ENCODE measurements at places on chromosomes 11 and 22.

- no peak for DNase-seq
Observed at GRCh38 chr11:47002390-47002789, 65.8 kb downstream of the CSTPP1 start.

DNA sequence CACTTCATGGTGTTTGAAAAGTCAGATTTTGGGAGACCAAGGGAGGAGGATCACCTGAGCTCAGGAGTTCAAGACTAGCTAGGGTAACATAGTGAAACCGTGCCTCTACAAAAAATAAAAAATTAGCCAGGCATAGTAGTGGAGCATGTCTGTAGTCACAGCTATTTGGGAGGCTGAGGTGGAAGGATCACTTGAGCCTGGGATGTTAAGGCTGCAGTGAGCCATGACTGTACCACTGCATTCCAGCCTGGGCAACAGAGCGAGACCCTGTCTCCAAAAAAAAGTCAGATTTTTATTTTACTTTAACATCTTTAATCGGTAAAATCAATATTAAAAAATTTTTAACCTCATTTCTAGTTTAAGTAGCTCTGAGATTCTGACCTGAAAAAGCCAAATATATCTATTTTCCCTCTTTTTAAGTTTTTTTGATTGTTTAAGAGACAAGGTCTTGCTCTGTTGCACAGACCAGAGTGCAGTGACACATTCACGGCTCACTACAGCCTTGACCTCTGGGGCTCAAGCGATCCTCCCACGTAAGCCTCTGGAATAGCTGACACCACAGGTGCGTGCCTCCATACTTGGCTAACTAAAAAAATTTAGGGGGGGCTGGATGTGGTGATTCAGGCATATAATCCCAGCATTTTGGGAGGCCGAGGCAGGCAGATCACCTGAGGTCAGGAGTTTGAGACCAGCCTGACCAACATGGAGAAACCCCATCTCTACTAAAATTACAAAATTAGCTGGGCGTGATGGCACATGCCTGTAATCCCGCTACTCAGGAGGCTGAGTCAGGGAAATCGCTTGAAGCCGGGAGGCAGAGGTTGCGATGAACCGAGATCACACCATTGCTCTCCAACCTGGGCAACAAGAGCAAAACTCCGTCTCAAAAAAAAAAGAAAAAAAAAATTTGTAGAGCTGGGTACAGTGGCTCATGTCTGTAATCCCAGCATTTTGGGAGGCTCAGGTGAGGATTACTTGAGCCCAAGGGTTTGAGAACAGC, 48.4 kb downstream of the SFI1 start:
- DNase-seq: no peak

DNA sequence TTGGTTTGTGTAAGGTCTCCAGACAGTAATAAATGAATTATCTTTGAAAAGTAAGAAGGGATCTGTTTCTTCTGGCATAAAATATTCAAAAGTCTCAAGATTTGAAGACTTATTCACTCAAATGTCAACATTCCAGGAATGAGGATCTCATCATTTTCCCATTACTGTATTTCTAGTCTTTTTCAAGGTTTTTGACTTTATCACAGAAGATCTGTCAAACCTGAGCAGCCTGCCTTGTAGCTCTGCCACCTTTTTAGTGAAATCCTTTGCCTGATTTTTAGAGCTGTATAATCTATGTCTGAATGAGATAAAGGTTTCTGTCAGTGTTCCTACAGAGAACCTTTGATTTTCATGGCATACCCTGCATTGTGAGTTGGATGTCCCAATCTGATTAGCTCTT, 4.0 kb downstream of the OR51F2 start:
- DNase-seq: no peak

DNA sequence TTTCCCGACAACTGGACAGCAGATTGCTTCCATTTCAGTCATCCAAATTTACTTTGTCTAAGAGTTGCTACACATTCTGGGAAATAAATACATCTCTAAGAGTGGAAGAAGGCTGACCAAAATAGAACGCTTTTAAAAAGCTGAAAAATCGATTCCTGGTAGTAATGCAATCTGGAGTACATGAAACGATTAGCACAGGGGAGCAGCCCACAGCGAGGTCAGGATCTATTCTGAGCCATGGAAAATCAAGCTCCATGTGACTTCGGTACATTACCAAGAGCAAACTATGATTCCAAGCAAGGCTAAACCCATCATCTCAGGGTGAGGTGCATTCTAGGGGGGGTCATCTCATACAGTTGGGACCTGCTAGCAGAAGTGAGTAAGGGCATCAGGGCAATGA, 249.3 kb downstream of the BLID start:
- no peak for DNase-seq

GRCh38 chr11:84236436-84236835, 950.3 kb upstream of the CCDC90B start:
- DNase-seq: no peak

- no peak for DNase-seq
Observed at GRCh38 chr11:65871811-65872548, 620 bp downstream of the EFEMP2 start.

DNA sequence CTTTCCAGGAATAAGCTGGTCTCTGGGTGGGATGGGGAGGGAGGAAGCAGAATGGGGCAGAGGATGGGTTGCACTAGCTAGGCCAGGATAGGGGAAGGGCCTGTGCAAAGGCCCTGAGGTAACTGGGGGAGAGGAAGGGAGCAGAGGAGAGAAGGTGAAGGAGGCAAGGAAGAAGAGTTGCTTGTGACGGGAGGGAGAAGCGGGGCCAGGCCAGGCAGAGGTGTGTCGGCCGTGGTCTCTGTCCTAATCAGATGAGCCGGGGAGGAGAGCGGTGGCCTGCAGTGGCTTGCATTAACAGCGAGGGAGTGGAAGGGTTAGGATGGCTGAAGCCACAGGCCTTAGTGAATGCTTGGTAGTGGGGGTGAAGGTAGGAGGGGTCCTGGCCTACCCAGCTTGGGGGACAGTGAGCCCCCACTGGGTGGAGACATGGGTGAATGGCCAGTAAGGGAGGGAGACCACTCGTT, 6.0 kb upstream of the DERL3 start:
- DNase-seq: no peak

- DNase-seq: no peak
Observed at GRCh38 chr11:6757373-6757967, 14.3 kb downstream of the OR2AG2 start.

GRCh38 chr11:3853899-3854659, 1.4 kb upstream of the STIM1 start:
- DNase-seq: no peak

- DNase-seq: no peak
Observed at GRCh38 chr11:111635706-111636045, 33.4 kb downstream of the SIK2 start.

- DNase-seq: no peak
Observed at GRCh38 chr22:26708256-26709009, 51.0 kb downstream of the MIAT start.

- no peak for DNase-seq
Observed at GRCh38 chr11:45995342-45995734, 72.9 kb downstream of the LARGE2 start.

DNA sequence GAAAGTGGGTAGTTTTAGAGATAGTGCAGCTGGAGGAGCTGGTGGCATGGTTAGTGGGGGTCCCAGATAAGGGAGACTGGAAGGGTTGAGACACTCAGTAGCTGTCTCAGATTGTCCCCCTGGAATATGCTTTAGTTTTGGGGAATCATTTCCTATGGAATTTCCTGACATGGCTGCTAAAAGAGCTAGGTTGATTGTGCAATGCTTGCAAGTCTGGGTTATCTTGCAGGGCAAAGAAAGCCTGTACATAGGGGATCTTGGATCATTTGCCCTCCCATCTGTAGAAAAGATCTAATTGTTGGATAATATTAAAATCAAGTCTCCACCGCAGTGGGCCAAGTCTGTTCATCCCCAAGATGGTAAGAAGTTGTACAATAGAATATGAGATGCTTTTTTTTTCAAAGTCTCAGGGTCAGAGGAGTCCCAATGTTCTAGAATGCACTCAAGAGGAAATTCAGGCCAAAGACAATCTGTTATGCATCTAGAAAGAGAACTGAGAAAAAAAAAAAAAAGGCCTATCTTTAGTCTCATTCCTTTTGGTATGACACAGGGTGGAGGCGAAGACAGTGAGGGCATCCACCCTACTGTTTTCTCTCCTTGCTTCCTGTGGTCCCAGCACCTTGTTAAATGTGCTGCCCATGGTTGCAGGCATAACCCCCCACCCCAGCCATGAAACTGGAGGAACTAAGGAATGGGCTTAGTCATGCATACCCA, 20.2 kb downstream of the MS4A6E start:
- no peak for DNase-seq

DNA sequence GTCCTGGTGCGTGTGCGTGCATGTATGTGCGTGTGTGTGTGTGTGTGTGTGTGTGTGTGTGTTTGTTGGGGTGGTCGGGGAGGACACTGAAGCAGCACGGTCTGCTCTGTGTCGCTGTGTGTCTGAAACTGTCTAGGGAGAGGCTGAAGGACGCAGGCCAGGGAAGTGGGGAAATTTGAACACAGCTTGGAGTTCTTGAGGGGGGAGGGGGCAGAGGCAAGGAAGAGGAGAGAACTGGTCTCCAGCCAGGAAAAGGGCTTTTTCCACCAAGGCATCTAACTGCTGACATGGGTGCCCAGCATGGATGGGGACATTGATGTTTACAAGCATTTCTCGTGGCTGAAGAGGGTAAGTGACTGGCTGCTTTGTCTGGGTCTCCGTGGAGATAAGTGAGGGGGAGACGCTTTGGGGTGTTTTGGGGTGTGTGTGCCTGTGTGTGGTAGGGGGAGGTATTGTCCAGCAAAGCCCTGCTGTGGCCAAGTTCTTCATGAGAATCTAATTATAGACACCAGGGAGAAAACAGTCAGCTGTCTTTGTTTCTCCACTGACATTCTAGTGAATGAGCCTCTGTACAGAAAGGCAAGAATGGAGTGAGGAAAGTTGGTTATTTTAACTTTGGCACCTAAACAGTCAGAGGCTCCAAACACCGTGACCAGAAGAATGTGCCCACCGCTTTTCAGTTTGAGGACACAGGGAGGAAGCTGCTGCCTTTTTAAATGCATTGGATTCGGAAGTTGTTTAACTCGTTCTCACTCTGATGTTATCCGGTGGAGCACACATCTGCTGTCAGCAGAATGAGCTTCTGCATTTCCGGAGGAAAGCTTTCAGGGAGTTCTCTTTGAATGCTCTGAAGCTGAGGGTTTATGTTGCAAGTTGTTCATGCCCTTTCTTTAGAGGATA, 63.7 kb downstream of the PPFIBP2 start:
- no peak for DNase-seq

DNA sequence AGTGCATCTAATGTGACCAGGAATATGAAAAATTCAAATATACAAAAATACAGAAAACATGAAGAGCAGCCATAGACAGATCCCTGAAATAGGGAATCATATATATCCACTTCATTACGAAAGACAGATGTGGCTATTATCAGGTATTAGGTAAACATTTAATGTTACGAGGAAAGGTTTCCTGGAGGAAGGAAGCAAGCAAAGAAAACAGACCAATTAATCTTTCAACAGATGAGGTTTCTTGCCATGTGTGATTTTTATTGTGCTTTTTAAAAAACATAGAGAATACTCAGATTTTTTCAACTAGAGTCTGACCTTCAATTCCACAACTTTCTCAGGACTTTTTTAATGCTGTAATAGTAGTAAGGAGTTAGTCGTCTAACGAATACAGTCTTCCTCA, 24.3 kb upstream of the GAB2 start:
- no peak for DNase-seq

- DNase-seq: no peak
Observed at GRCh38 chr11:131186629-131187101, 183.8 kb upstream of the NTM start.

GRCh38 chr11:61616434-61616833, 35.6 kb upstream of the SYT7 start:
- DNase-seq: no peak
